ENCODE measurements at places on chromosomes 16 and 17.

- DNase-seq: no peak
These were observed 1.2 kb downstream of the CBX2 start for GRCh38 chr17:79779084-79779529.

DNA sequence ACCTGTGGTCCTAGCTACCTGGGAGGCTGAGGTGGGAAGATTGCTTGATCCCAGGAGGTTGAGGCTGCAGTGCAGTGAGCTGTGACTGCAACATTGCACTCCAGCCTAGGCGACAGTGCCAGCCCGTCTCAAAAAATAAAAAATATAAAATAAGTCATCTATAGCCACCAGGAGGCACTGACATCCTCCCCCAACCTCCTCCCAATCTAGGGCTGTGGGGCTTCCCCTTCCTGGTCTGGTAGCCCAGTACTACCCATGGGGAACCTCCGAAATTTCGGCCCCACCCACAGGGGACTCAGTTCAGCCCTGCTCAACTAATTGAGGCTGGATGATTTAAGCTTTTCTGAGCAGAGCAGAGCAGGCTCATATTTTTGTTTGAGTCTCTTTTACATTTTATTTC lies 3.2 kb downstream of the ZSCAN10 start:
- DNase-seq: no peak

DNA sequence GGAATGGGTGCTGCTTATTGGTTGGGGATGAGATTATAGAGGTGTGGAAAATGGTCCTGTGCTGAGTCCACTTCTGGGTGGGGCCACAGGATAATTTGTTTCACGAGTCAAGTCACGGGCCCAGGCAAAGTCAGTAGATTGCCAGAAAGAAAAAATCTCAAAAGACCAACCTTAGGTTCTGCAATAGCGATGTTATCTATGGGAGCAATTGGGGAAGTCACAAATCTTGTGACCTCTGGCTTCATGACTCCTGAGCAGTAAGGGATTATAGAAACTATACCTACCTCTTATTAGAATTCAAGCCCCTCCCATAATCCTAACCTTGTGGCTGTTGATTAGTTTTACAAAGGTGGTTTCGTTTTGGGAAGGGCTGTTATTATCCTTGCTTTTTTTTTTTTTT lies 31.4 kb downstream of the WWP2 start:
- DNase-seq: no peak

- no peak for DNase-seq
These were observed 52.7 kb upstream of the FOXF1 start for GRCh38 chr16:86457501-86458148.

GRCh38 chr17:81037026-81037797 lies 2.3 kb downstream of the BAIAP2 start:
- DNase-seq: no peak

- no peak for DNase-seq
These were observed 416.8 kb upstream of the CCL2 start for GRCh38 chr17:33838281-33838680.
